ENCODE measurements at places on chromosomes 13 and 19. TPM values are rescaled to one million over a fixed set of nuclear protein-coding genes. Genes with fewer than 3 reads are reported as not detected.

DNA sequence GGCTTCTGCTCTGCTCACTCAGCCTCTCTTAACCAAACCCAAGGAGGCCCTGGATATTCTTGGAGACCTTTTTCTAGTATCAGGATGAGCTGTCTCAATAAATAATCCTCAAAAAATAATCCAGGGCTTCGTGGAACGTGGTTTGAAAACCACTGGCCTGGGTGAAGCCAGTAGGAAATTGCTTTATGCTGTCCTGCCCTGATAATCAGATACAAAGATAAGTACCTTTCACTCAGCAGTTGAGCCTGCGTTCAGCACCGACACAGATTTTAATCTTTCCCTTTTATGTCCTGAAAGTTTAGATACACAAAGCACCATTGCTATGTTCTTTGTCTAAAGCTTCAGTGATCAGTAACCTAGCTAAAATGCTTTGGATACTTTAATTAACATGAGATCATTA, 460.0 kb downstream of the RFC3 start:
- DNase-seq = no peak

- DNase-seq = no peak
These were observed 105.6 kb downstream of the SLC7A1 start for GRCh38 chr13:29489650-29490560.

DNA sequence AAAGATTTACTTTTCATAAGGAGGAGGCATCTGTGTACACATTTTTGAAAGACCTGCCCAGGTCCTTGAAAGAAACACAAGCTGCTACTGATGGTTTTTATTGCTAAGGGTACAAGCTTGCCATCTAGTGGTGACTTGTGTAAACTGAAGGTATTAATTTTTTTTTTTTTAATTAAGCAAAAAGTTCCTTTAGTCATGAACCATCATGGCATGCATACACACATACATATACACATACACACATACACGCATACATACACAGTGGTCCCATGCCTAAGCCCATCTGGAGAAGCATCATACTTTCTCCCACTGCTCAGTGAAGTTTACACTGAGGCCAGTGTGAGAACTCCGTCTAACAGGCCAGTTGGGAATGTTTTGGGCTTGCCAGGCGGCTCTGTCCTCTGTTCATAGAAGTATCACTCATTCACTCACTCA, 312.5 kb downstream of the DCLK1 start:
- DNase-seq = peak; percentile 63

GRCh38 chr13:93769607-93770006, 543.0 kb downstream of the GPC6 start:
- no peak for DNase-seq

GRCh38 chr19:1809678-1810077, 2.4 kb downstream of the ATP8B3 start:
- DNase-seq = peak; percentile 60

DNA sequence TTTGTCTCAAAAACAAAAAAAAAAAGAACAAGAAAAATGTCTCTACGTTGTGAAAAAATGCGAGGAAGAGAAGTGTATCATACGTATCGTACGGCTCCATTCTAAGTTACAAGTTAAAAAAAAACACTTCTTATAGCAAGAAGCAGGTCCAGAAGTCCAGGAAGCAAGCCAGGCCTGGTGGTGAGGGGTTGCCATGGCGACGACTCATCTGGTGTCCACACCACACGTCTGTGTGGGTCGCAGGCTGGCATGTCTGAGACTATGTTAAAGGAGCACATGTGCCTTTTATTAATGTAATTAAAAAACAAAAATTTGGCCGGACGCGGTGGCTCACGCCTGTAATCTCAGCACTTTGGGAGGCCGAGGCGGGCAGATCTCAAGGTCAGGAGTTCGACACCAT, 5.9 kb downstream of the MED16 start:
- no peak for DNase-seq

GRCh38 chr13:74070065-74070464, 64.1 kb downstream of the KLF12 start:
- no peak for DNase-seq

SIAH3 gene
- total RNA-seq = 0.35 TPM

SBK2 gene
- 2.0 TPM for total RNA-seq

Measured in GM23338 (cell line).